Mesendoderm (in vitro differentiated cells): ENCODE measurements at places on chromosomes 12 and 14.

GRCh38 chr14:89196545-89196944 is 220.5 kb downstream of the FOXN3 start:
- no peak overlapping the region for H3K27ac ChIP-seq
- no peak for DNase-seq
- no peaks in the 10 kb centered on the region for H3K4me1 ChIP-seq
- H3K36me3 ChIP-seq = no peaks in the 10 kb centered on the region

DNA sequence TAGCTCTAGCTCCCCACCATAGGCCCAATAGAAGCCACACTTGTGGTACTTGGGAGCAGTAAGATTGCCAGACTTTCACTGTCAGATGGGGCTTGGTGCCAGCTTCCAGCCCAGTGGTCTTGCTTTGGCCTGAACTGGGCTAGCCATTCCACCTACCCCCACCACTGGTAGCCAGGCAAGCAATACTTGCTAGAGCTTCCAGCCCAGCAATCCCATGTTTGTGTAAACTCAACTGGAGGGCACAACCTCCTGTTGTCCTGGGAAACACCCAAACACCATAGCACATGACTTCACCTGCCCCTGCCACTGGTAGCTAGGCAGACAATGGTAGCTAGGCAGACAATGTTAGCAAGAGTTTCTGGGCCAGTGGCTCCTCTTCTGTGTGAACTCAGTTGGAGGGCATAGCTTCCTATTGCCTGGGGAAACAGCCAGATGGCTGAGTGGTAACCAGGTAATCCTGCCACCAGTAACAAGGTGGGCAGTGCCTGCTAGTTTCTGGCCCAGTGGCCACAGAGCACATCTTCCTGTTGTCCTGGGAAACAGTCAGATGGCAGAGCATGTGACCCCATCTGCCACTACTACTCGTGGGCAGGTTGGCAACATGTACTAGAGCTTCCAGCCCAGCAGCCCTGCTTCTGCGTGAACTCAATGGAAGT is 5.6 kb upstream of the OR6C76 start:
- no peak overlapping the region for H3K27ac ChIP-seq
- H3K27me3 ChIP-seq = no peaks in the 10 kb centered on the region
- DNase-seq = peak; percentile 31
- no peaks in the 10 kb centered on the region for H3K4me1 ChIP-seq
- no peak overlapping the region for H3K4me3 ChIP-seq

DNA sequence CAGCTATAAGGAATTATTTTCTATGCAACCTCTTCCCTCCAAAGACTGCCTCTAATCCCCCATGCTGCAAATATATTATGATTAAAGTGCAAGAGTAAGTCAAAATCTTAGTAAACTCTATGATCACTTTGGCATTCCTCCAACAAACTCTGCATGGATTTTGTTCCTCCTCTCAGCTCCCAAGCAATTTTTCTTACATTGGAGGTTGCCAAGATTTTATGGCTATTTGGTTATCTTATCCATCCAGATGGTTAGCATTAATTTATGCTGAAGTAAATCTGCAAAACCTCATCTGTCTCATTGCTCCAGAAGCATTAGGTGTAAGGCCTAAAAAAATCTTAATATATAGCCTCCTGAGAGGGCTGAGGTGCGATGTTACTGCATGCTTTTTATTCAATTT is 228.1 kb downstream of the CHST11 start:
- H3K27ac ChIP-seq = no peak overlapping the region
- no peaks in the 10 kb centered on the region for H3K4me1 ChIP-seq
- no peaks in the 10 kb centered on the region for H3K36me3 ChIP-seq
- no peak overlapping the region for H3K4me3 ChIP-seq

DNA sequence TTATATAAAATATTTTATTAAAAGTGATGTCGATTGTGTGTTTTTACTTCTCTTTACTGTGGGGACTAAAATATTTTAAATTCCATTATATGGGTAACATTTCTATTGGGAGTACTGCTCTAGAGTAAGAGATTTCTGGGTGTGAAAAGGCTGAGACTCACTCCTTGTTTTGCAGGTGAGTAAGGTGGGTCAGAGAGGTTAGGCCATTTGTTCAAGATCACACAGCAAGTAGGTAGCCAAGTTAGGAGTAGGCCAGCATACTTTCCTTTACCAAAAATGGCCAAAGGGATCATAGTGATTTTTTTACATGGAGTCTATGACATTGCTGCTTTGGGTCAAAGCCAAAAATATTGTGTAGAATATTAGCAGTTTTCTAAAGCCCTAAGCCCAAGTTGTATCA is 138.0 kb downstream of the ETV6 start:
- DNase-seq = no peak
- no peaks in the 10 kb centered on the region for H3K4me1 ChIP-seq
- no peaks in the 10 kb centered on the region for H3K36me3 ChIP-seq
- no peaks in the 10 kb centered on the region for H3K27me3 ChIP-seq

DNA sequence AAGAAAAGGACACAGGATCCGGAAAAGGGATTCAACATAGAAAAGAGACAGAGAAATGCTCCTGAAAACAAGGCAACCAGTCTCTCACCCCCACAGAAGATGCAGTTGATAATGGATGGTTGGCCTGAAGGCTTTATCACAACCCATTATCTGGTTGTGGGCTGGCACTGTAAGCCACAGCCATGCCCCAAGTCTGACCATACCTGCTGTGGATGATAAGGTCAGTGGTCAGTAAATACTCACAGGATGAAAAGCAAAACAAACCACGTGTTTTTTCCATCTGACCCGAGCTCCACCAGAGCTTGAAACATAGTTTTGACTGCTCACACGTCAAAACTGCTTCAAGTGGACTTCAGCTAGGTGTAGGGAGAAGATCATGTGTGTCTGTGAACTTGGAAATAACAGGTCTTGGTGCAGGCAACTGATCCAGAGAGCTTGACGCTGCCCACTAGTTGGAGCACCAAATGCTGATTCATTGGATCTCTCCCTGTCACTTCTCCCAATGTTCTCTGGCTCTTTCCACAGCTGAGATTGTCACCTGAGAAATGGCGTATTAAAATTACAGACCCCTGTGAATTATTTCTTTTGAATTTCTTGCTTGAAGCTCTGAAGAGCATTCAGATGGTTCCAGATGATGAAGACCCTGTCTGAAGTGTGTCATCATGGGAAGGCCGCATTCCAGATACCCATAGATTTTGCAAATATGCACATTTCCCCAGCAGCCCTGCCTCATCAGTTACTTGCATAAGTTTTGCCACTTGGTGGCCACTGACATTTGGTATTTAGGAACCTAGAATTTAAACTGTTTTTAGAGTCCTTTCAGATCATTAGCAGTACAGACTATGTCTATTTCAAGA is 8.5 kb downstream of the TMEM233 start:
- no peaks in the 10 kb centered on the region for H3K4me1 ChIP-seq
- H3K27me3 ChIP-seq = no peaks in the 10 kb centered on the region
- H3K27ac ChIP-seq = no peak overlapping the region
- no peak overlapping the region for H3K4me3 ChIP-seq
- no peaks in the 10 kb centered on the region for H3K36me3 ChIP-seq

GRCh38 chr12:97005174-97005573 is 98.1 kb downstream of the NEDD1 start:
- H3K4me1 ChIP-seq = no peaks in the 10 kb centered on the region
- no peak overlapping the region for H3K4me3 ChIP-seq
- no peak for DNase-seq
- H3K36me3 ChIP-seq = no peaks in the 10 kb centered on the region
- no peaks in the 10 kb centered on the region for H3K27me3 ChIP-seq

- H3K4me3 ChIP-seq = no peak overlapping the region
- no peaks in the 10 kb centered on the region for H3K4me1 ChIP-seq
- no peak overlapping the region for H3K27ac ChIP-seq
- no peaks in the 10 kb centered on the region for H3K27me3 ChIP-seq
- DNase-seq = peak; percentile 26
- no peaks in the 10 kb centered on the region for H3K36me3 ChIP-seq
Measured at GRCh38 chr12:115044073-115044472, 360.1 kb upstream of the TBX3 start.

DNA sequence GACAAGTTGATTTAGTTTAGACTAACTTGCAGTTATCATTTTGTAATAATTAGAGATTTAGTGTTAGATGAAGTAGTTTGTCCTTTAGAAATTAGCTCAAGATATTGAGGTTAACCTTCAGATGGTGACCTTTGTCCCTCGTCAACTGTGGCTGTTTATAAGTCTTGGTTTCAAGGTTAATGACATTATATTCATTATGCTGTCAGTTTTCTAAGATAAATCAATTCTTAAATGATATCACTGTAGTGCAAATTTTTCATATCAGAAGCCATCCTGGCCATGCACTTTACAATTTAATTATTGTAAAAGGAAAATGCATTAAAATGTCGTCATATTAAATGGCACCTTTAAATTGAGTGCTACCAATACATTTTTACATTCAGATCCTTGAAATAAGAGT is 19.6 kb upstream of the PPFIA2 start:
- no peaks in the 10 kb centered on the region for H3K36me3 ChIP-seq
- H3K27me3 ChIP-seq = no peaks in the 10 kb centered on the region
- DNase-seq = no peak
- H3K4me3 ChIP-seq = no peak overlapping the region
- no peaks in the 10 kb centered on the region for H3K4me1 ChIP-seq

DNA sequence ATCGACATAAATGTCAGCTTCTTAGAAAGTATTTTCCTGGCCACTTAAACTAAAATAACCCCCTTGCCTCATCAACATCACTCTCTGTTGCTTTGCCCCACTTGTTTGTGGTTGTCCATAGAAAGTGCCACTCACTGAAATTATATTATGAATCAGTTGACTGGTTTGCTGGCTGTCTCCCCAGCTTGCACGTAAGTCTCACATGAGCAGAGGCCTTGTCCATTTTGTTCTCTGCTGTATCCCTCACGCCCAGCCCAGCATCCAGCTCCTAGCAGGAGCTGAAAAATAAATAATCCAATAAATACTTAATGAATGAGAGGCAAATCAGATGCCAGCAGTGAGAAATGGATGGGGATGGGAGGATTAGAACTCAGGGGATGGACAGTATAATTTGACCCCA is 159.3 kb downstream of the KSR2 start:
- H3K4me1 ChIP-seq = no peaks in the 10 kb centered on the region
- DNase-seq = no peak
- no peaks in the 10 kb centered on the region for H3K27me3 ChIP-seq
- H3K4me3 ChIP-seq = no peak overlapping the region

GRCh38 chr12:52660934-52661499 is 9.0 kb upstream of the KRT2 start:
- H3K27me3 ChIP-seq = no peaks in the 10 kb centered on the region
- no peaks in the 10 kb centered on the region for H3K36me3 ChIP-seq
- H3K27ac ChIP-seq = no peak overlapping the region
- DNase-seq = no peak
- no peak overlapping the region for H3K4me3 ChIP-seq

GRCh38 chr14:23605931-23606585 is 27.5 kb upstream of the JPH4 start:
- no peaks in the 10 kb centered on the region for H3K4me1 ChIP-seq
- no peak overlapping the region for H3K4me3 ChIP-seq
- H3K27me3 ChIP-seq = no peaks in the 10 kb centered on the region
- no peak for DNase-seq

- no peaks in the 10 kb centered on the region for H3K36me3 ChIP-seq
- H3K27ac ChIP-seq = no peak overlapping the region
- DNase-seq = no peak
Measured at GRCh38 chr14:105244334-105244733, 4.0 kb upstream of the BTBD6 start.

GRCh38 chr14:56133547-56133946 is 15.3 kb downstream of the PELI2 start:
- H3K4me3 ChIP-seq = no peak overlapping the region
- H3K27me3 ChIP-seq = no peaks in the 10 kb centered on the region
- H3K36me3 ChIP-seq = no peaks in the 10 kb centered on the region

DNA sequence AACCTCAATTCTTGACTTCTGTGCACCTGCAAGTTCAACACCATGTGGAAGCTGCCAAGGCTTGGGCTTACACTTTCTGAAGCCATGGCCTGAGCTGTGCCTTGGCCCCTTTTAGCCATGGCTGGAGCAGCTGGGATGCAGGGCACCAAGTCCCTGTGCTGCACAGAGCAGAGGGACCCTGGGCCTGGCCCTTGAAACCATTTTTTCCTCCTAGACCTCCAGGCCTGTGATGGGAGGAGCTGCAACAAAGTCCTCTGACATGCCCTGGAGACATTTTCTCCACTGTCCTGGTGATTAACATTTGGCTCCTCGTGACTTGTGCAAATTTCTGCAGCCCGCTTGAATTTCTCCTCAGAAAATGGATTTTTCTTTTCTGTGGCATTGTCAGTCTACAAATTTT is 132.4 kb downstream of the TPH2 start:
- H3K36me3 ChIP-seq = no peaks in the 10 kb centered on the region
- H3K4me3 ChIP-seq = no peak overlapping the region
- no peaks in the 10 kb centered on the region for H3K4me1 ChIP-seq
- H3K27me3 ChIP-seq = no peaks in the 10 kb centered on the region
- no peak overlapping the region for H3K27ac ChIP-seq

- DNase-seq = no peak
- no peak overlapping the region for H3K27ac ChIP-seq
- no peaks in the 10 kb centered on the region for H3K36me3 ChIP-seq
- no peak overlapping the region for H3K4me3 ChIP-seq
- H3K4me1 ChIP-seq = peaks cover 14% of the 10 kb centered on the region
Measured at GRCh38 chr14:77311217-77311616, 9.5 kb downstream of the POMT2 start.
